Nephron progenitor cell (in vitro differentiated cells): ENCODE measurements at places on chromosomes 4 and X.

GRCh38 chr4:7514281-7514680, 79.6 kb upstream of the PSAPL1 start:
- no peak overlapping the region for H3K4me3 ChIP-seq
- peaks cover 11% of the 10 kb centered on the region for H3K27me3 ChIP-seq
- no peaks in the 10 kb centered on the region for H3K36me3 ChIP-seq
- H3K27ac ChIP-seq: no peak overlapping the region

DNA sequence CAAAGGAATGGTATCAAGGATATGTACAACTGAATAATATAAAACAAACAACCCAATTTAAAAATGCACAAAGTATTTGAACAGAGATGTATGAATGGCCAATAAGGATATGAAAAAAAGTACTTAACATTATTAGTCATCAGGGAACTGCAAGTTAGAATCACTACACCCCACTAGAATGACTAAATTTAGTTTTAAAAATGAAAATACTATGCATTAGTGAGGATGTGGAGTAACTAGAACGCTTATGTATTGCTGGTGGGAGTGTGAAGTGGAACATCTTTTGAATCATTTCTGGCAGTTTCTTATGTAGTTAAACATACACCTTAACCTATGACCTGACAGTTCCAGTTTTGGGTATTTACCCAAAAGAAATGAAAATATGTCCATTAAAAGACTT, 13.0 kb upstream of the SLC16A2 start:
- H3K27me3 ChIP-seq: peaks cover 7% of the 10 kb centered on the region
- H3K4me1 ChIP-seq: no peaks in the 10 kb centered on the region
- no peak for DNase-seq
- H3K36me3 ChIP-seq: no peaks in the 10 kb centered on the region

GRCh38 chrX:115067812-115068211, 50.4 kb upstream of the IL13RA2 start:
- no peaks in the 10 kb centered on the region for H3K36me3 ChIP-seq
- peaks cover 4% of the 10 kb centered on the region for H3K27me3 ChIP-seq
- no peaks in the 10 kb centered on the region for H3K4me1 ChIP-seq
- no peak overlapping the region for H3K4me3 ChIP-seq

DNA sequence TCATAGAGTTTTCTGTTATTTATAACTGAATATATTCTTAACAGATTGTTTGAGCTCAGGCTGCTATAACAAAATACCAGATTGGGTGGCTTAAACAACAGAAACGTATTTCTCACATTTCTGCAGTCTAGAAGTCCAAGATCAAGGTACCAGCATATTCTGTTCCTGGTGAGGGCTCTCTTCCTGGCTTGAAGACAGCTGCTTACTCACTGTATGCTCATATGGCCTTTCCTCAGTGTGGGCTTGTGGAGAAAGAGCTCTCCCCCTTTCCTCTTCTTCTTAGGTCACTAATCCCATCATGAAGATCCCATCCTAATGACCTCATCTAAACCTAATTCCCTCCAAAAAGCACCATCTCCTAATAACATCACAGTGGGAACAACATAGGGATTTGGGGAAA, 117.8 kb downstream of the RASGEF1B start:
- DNase-seq: no peak
- H3K27ac ChIP-seq: no peak overlapping the region
- H3K27me3 ChIP-seq: no peaks in the 10 kb centered on the region
- H3K4me1 ChIP-seq: peaks cover 38% of the 10 kb centered on the region
- no peaks in the 10 kb centered on the region for H3K36me3 ChIP-seq

DNA sequence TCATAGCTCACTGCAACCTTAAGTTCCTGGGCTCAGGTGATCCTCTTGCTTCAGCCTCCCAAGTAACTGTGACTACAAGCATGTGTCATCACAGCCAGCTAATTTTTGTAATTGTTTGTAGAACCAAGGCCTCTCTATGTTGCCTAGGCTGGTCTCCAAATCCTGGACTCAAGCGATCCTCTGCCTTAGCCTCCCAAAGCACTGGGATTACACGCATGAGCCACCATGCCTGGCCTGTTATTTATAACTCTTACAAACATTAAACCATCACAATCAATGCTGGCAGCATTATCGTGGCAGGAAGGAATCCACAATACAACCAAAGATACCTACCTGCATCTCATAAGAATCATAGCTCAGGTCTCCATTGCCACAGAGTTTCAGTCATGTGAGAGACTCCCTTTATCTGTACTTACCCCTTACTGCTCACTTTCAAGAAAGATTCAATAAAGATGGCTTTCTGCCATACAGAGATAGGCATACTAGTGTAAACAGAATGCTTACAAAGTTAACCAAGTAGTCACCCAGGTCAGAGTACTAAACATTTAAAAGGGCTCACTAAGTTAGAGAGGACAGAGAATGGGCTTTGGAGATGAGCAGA, 48.5 kb downstream of the SMIM31 start:
- no peaks in the 10 kb centered on the region for H3K36me3 ChIP-seq
- no peak for DNase-seq
- H3K27ac ChIP-seq: no peak overlapping the region
- H3K27me3 ChIP-seq: peaks cover 2% of the 10 kb centered on the region

DNA sequence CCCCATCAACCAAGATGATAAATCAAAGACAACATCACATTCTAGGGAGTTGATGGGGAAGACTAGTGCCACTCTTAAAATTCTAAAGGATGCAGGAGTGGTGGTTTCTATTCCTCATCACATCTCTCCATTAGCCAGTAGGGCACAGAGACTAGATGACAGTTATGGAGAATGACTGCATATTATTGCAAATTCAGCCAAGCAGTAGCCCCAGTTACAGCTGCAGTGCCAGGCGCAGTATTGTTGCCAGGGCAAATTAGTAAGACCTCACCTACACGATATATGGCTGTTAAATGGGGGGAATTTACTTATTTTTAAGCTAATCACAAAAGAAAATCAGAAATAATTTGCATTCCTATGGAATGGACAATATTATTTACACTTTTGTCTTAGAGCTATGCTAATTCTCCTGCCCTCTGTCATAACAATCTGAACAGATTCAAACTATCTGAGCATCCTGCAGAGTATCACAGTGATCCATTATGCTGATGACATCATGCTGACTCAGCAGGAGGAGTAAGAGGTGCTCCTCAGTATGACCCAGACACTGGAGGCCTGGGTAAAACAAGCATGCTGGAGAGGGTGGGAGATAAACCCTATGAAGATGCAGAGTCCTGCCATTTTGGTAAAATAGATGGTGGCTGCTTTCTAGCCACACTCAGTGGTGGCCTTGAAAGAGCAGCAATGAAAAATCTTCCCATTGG, 24.7 kb downstream of the ETNPPL start:
- no peak overlapping the region for H3K27ac ChIP-seq
- H3K27me3 ChIP-seq: peaks cover 12% of the 10 kb centered on the region
- H3K4me1 ChIP-seq: no peaks in the 10 kb centered on the region
- no peak for DNase-seq

DNA sequence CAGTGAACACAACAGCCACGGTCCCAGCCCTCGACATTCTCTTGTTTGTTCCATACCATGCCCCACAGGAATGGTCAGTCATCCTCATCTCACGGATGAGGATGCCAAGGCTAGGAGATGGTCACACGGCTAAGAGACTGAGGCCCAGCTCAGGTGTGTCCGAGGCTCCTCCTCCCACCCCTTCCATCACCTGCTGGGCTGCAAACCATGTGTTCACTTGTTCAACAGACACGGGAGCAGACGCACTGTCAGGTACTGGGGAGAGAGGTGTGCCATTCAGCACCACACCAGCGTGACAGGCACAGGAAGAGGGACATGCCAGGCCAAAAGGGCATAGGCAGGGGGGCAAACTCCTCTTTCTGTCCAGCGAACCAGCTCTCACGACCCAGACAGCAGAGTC, 45.9 kb downstream of the ABLIM2 start:
- no peaks in the 10 kb centered on the region for H3K36me3 ChIP-seq
- DNase-seq: no peak
- peaks cover 15% of the 10 kb centered on the region for H3K27me3 ChIP-seq
- no peak overlapping the region for H3K27ac ChIP-seq
- H3K4me1 ChIP-seq: peaks cover 21% of the 10 kb centered on the region
- H3K4me3 ChIP-seq: no peak overlapping the region

DNA sequence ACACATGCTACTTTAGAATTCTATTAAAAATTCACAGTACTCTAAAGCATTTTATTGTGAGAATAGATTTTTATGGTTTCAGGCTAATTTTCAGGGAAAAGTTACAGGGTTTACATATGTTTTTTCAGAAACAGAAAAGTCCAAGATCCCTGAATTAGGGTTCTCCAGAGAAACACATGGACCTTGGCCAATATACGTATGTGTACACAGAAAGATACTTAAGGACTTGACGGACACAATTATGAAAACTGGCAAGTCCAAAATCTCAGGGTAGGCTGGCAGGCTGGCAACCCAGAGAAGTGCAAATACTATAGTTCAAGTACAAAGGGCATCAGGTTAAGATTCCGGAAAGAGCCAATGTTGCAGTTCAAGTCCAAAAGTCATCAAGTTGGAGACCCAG, 1897.8 kb upstream of the PCDH10 start:
- H3K27me3 ChIP-seq: no peaks in the 10 kb centered on the region
- no peak overlapping the region for H3K4me3 ChIP-seq
- H3K36me3 ChIP-seq: no peaks in the 10 kb centered on the region
- DNase-seq: no peak
- H3K27ac ChIP-seq: no peak overlapping the region

DNA sequence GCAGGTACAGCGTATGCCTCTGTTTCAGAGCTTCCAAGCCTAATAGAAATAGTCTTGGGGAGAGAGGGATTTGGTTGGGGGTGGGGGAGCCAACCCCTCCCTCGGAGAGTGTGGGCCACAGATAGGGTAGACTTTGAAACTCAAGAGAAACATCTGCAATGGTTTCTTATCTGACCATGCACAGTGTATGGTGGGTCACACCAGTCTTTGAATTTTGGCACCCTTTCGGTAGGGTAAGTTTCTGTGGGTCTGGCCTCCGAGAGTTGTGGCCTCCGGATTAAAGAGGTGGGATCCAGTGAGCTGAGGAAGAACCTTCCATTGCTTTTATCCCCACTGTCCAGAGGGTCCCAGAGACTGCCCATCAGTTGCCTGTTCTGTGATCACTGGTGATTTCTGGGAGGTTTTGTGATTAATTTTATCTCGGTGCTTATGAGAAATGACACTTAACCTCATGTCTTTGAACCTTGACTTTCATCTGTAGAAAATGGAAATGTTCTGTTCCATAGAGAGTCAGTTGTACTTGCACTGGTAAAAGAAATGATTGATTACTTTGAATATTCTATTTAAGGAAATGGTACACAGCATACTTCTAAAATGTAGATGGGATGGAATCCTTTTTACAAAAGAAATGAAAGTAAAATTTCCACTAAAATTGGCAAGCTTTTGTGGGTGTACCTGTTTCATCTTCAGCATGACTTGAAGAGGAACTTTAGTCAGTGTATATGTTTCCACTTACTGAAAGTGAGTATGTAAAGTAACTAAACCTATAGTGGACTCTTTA, 62.7 kb downstream of the TMEM131L start:
- peaks cover 10% of the 10 kb centered on the region for H3K36me3 ChIP-seq
- peaks cover 16% of the 10 kb centered on the region for H3K4me1 ChIP-seq
- H3K27ac ChIP-seq: no peak overlapping the region
- H3K4me3 ChIP-seq: no peak overlapping the region

DNA sequence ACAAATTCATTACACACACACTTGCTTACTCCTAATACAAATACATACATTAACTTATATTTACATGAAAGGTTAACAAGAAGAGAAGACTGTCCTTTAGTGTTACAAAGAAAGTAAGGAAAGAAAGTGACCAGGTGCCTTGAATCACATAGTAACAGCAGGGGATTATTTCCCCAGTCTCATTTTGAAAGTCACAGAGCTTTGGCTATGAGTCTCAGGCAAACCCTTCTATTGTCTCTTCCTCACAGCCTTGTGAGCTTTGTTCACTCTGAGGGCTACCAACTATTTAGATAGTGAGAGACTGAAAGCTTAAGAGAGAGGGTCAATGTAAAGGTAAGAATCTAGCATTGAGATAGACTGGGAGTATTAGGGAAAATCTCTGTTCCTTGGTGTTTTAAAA, 161.6 kb downstream of the NPNT start:
- H3K27me3 ChIP-seq: no peaks in the 10 kb centered on the region
- no peak overlapping the region for H3K4me3 ChIP-seq
- no peaks in the 10 kb centered on the region for H3K4me1 ChIP-seq
- H3K36me3 ChIP-seq: peaks cover 4% of the 10 kb centered on the region

- H3K27me3 ChIP-seq: peaks cover 7% of the 10 kb centered on the region
- peaks cover 36% of the 10 kb centered on the region for H3K36me3 ChIP-seq
- no peak overlapping the region for H3K27ac ChIP-seq
- no peak overlapping the region for H3K4me3 ChIP-seq
Observed at GRCh38 chr4:41506130-41506529, 31.8 kb upstream of the LIMCH1 start.

GRCh38 chr4:20203508-20203907, 48.2 kb upstream of the SLIT2 start:
- H3K4me1 ChIP-seq: no peaks in the 10 kb centered on the region
- no peak overlapping the region for H3K27ac ChIP-seq
- DNase-seq: no peak
- H3K27me3 ChIP-seq: peaks cover 4% of the 10 kb centered on the region
- no peak overlapping the region for H3K4me3 ChIP-seq

DNA sequence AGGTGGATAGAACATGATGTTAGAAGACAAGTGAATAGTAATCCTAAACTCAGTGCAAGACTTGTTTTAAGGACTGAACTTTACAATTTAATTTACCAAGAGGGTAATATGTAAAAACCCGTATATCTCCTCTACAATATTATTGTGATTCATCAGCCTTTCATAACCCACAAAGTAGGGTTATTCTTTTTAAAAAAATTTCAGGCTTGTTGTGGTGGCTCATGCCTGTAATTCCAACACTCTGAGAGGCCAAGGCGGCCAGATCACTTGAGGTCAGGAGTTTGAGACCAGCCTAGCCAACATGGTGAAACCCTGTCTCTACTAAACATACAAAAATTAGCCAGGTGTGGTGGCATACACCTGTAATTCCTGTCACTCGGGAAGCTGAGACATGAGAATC, 7.2 kb downstream of the IBSP start:
- no peak overlapping the region for H3K27ac ChIP-seq
- no peaks in the 10 kb centered on the region for H3K4me1 ChIP-seq
- no peak for DNase-seq

DNA sequence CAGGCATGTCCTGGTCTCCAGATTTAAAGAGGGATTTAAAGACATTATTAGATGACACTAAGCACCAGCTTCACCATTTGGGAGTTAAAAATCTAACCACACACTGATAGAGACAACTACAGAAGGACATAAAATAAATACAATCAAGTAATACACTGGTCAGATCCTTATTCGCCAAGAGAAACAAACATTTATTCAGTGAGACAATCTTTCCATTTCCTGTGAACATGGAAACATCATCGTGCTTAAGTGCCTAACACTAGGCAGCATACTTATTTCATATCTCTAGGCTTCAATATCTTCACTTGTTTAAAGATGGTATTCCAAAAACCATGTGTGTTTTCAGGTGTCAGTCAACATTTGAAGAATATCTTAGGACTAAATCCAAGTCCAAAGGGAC, 103.6 kb downstream of the AREG start:
- no peaks in the 10 kb centered on the region for H3K4me1 ChIP-seq
- H3K36me3 ChIP-seq: no peaks in the 10 kb centered on the region
- H3K27ac ChIP-seq: no peak overlapping the region
- H3K4me3 ChIP-seq: no peak overlapping the region
- H3K27me3 ChIP-seq: no peaks in the 10 kb centered on the region
